ENCODE measurements at places on chromosomes 2 and 18.

GRCh38 chr2:120344214-120344975 lies 1.5 kb upstream of the INHBB start:
- no peak for DNase-seq

DNA sequence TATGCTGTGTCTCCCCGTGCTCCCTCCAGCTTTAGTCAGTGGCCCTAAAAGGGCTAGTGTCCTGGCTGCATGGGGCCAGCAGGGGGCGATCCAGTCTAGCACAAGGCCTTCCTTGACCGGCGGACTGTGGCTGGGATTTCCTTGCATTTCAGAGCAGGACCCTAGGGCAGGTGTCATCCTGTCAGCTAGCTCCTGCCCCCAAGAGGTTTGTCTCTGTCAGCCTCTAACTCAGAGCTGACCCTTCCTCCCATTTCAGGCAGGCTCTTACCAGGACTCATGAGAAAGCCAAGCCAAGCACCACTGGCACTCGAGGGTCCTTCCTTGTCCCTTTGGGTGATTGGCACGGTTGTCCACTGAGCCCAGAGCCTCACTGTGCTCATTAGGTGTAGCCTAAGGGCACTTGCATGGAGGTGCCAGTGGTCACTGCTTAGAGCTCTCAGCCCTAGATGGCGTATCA lies 140.3 kb downstream of the RPIA start:
- no peak for DNase-seq

DNA sequence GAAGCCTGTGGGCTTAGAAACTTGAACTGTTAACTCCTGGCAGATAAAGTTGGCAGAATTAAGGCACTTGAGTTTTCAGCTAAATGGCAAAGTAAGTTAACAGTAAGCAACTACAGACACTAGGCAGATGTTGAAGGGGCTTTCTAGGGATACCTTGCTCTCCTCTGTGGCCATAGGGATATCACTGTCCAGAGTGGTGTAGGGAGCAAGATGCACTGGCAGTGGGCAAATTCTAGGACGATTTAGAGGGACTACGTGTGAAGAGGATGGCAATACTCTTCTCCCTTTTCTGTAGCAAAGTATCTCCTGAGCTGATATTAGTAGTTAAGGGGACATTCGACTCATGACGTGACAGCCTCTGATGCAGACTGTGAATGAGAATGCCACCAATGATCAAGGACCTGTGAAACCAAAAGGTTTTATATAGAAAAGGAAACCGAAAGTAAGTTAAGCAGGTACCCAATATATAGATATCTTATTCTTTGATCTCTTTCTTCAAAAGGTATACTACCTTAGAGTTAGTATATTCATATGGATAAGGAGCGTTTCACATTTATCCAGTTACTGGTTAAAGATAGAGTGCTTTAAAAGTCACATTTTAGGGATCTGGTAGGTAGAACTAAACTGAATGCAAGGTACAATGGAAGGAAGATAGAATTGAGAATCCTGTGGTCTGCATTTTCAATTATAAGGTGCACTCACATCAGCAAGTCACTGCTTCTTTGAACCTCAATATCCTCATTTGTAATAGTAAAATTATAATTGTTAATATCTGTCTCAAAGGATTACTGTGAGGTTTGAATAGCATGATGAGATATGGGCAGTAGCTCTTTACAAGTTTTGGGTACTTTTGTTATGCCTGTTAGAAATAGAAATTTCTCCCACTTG lies 106.4 kb downstream of the KCNH7 start:
- no peak for DNase-seq

DNA sequence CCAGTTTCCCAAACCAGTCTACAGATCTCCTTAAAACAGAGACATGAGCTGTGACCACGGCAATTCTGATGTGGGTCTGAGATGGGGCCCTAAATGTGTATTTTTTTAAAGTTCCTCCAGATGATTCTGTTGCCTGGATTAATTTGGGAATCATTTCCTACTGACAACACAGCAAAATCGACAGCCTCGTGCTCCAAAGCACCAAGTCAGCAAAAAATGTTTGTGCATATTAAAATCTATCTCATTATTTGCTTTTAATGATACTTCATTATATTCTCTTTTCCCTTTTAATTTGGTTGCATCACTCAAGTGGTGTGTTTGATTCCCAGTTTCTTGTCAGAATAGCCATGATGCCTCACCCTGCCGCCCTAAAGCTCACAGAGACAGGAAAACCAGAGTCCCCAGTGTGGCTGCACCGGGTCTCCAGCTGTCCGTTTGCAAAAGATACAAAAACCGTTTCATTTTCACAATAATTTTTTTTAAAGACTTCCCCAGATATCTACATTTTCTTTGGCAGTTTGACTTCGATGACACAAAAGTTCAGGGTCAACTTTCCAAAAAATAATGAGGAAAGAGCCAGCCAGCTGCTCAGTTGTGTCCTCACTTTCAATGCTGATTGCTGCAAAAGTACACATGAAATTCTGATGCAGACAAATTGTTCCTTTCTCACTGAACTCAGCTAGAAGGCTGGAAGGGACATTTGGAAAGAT lies 443.2 kb upstream of the ID2 start:
- DNase-seq = no peak

DNA sequence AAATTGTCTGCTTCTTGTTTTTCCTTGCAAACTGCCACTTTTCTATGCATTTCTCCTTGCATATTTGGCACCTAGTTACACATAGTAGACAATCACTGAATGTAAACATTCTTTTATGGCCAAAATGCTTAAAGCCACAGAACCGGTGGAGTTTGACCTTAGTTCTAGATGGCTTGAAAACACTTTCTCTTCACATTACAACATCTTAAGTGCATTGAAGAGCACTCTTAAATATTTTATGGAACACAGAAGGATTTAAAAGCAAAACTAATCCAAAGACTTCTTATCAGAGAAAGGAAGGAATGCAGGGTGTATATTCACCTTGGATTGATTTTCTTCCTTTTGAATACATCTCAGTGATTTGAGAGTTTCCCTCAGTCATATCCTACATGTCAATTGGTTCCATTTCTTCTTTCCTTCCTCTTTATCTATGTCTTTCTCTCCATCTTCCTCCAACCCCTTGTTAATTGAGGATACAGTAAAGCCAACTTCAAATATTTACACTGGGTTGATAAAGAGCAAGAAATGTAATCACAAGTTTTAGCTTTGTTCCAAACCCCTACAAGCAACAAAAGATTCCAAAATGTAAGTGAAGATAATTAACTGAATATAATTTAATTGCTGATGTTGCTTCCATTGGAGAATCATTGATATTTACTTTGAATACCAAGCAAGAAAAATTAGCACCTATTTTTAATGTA lies 548.0 kb downstream of the CNTNAP5 start:
- DNase-seq = no peak

- peak; percentile 81 for DNase-seq
Measured at GRCh38 chr2:45993476-45993991, 303.7 kb upstream of the EPAS1 start.

- DNase-seq = peak; percentile 39
Measured at GRCh38 chr2:240963868-240964703, 34.3 kb upstream of the SNED1 start.

DNA sequence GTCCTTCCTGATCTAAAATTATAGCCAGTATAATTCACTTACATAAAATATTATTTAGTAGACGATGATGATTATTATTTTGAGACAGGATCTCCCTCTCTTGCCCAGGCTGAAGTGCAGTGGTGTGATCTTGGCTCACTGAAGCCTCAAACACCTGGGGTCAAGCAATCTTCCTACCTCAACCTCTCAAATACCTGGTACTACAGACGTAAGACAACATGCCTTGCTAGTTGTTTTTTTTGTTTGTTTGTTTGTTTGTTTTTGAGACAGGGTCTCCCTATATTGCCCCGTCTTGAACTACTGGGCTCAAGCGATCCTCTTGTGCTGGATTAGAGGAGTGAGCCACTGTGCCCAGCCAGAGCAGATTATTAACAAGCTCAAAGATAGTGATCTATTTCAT lies 399.1 kb upstream of the ZNF804A start:
- DNase-seq = no peak

DNA sequence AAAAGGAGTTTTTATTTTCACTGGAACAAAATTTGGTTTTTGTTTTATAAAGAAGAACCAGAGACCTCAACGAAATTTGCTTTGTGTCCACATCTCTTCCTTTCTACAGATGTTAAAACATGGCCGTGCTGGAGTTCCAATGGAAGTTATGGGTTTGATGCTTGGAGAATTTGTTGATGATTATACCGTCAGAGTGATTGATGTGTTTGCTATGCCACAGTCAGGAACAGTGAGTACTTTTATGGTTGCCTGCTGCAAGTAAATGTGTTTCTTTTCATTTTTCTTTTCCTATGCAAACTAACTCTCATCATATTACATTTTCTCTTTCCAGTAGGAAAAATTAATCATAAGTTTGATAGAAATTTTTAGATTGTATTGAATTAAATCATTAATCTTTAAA lies 48.4 kb upstream of the TBR1 start:
- no peak for DNase-seq

DNA sequence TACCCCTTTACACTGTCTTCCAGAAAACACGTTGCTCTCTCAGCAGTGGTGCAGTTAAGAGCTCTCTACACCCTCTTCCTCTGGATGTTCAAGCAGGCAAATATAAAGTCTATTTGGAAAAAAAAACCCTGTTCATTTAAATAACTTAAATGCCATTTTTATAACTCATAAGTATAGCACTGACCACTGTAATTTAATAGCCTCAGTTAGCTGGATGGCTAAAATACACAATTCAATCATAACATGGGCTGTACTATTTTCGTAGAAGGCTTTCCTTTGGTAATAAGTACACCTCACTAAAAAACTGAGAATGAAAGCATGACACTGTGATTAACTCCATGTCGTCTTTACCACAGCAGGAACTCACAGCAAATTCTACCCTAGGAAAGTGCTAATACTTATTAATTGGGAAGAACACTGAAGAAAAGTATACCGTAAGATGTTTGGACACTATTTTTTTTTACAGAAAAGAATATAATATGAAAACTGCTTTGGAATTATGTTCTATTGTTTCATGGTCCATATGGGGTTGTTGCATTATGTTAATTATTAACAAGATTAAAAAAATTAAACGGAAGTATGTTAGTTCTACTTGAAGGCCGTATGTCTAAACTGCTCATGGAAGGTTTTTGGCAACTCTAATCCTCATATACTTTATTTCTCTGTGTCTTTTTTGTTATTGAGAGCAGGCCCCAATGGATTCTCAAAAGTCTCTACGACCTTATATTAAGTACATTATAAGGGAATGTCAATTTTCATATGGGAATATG lies 269.1 kb downstream of the ZNF385B start:
- no peak for DNase-seq

DNA sequence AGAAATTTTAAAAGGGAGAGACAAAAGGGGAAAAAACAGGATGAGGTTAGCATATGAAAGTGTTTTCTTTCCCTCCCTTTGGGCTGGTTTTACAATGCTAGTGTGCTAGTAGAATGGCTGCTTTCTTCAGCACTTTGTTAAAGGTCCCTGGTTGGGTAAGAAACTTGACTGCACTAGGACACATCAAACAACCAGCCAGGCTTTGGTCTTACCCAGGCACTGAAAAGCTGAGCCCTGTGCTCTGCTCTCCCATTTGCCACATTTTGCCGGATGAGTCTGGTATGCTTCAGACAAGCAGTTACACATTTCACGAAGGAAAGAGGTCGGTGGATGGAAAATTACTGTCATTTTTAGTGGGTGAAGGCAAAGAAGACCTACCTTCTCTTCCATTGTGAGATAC lies 242.0 kb downstream of the DPP10 start:
- no peak for DNase-seq

- DNase-seq = no peak
Measured at GRCh38 chr2:15158100-15158499, 403.0 kb downstream of the NBAS start.

- no peak for DNase-seq
Measured at GRCh38 chr2:133369901-133370658, 198.2 kb downstream of the NCKAP5 start.

DNA sequence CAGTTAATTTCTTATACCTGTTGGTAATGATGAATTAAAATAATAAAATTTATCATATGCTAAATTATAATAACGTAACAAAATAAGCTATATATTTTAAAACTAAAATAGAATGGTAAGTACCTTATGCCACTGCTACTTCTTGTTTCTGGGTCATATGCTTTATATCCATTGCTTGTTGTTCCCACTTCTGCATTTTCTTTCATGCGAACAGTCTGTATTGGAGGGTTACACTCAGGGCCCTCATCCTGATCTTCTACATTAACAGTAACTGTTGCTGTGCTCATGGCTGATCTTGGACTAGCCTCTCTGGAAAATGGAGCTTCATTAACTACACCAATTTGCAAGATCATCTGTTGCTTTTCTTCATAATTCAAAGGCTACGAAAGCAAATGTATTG lies 22.2 kb downstream of the DSC2 start:
- no peak for DNase-seq

GRCh38 chr2:5657231-5657630 lies 35.0 kb upstream of the SOX11 start:
- no peak for DNase-seq

DNA sequence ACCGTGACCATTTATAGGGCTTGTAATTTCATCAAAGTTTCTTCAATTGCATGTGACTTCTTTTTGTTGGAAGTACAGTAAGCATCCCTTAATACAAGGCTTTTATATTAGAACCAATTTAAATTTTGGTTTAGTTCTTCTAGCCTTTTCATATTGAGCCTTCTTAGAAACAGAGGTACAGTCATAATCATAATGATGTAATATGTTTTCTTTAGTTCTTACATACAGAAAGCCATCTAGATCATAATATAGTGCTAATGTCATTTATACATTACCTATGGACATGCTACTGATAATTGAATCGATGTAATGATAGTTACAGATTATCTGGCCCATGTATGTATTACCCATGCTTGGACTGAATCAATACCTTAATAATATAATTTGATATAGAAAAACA lies 109.9 kb upstream of the OTX1 start:
- DNase-seq = no peak

DNA sequence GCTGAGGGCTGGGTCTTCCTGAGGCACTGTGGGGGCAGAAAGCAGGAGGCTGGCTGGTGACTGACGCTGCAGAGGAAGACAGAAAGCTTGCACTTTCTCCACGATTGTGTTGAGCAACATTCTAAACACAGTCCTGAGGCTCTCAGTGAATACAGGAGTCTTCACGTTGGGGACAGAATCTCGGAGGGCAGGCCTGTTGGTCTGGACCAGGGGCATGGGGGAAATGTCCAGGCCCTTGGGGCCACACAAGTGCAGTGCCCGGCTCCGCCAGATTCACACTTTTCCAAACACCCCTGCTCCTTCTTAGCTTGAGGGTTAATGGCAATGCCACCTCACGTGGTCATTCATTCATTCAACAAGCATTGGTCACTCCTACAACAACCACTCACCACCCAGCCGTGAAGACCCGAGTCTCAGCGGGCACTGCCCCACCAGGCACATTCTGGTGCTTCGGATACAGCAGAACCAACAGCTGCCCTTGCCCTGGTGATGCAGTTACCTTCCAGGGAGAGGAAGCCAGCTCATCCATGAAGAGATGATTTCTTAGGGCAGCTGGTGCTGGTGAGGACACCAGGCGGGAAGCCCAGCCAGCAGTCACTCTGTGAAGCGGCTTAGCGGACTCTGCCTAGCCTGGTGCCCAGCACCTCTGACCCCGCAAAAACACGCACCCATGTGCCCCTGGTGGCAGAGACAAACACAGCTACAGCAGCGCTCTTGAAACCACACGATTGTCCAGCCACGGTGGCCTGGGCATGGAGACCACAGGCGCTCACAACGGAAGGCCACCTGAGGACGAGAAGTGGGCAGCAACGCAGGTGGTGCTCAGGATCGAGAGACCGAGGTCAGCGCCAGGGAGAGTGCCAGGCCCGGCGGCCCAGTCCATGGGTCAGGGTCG lies 10.9 kb upstream of the GPC1 start:
- peak; percentile 13 for DNase-seq

- DNase-seq = peak; percentile 70
Measured at GRCh38 chr2:200252265-200253067, 54.0 kb upstream of the SPATS2L start.

Data from islet precursor cell (in vitro differentiated cells).